COR-L47 (cell line): ENCODE measurements at places on chromosomes 4 and X.

DNA sequence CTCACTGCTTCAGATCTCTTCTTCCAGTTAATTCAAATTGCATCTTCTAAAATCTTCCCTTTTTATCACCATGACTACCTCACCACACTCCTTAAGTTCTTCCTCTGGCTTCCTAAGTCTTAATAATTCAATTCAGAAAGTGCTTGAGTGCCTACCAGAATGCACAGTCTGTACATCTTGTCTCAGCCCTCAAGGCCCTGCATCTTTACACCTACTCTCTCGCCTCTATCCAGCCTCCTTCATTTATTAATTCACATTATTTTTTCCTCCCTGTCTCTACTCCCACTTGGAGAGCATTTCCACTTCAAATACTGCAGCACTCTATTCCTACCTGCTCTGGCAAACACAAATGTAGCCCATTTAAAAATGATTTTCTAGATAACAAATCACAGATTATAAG lies 90.5 kb downstream of the MAPK10 start:
- DNase-seq, result no peak

GRCh38 chrX:113260474-113260873 lies 419.8 kb upstream of the AMOT start:
- DNase-seq, result no peak

DNA sequence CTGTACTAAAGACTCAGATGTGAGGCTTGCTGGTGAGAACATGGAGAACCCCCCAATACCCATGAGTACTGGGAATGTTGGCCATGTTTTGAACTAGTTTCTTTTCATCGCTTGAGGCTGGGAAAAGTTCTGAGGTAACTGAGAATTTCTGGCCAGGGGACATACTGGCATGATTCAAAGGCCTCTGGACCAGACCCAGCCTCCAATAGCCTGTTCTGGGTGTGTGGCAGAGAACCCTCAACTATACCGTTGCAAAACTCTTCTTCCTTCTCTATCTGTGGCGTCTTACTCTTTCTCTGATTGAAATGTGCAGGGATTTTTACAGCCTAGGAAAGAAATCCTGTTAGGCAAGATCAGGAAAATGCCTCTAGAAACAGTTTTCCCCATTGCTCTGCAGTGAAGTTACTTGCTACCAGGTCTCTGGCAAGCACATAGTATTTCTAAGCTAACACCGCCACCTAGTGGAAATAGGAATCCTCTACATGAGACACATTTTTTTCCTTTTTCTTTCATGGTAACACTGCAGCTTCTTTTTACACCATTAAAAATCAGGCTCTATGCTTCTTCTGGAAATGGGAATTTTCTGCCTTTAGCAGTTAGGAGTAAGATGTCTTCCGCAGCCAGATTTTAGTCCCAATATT lies 170.7 kb upstream of the ZCCHC13 start:
- peak; percentile 39 for DNase-seq

- no peak for DNase-seq
Observed at GRCh38 chr4:80615099-80615498, 279.6 kb downstream of the CFAP299 start.

DNA sequence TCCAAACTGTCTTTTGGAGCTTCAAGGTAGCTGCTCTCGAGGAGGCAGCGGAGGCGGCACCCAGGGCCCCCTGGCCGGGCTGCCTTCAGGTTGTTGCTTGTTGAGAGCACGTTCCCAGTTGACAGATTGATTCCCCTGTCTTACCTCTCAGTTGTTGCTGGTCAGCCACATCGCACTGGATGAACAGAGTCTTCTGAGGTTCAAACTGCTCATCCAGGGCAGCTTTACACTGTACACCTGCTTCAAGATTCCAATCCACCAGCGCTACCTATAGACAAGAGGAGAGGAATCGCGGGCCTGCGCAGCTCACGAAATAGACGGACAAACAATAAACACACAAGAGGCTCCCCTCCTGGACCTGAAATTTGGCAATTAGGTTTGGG lies 497 bp downstream of the HPGD start:
- peak; percentile 50 for DNase-seq

DNA sequence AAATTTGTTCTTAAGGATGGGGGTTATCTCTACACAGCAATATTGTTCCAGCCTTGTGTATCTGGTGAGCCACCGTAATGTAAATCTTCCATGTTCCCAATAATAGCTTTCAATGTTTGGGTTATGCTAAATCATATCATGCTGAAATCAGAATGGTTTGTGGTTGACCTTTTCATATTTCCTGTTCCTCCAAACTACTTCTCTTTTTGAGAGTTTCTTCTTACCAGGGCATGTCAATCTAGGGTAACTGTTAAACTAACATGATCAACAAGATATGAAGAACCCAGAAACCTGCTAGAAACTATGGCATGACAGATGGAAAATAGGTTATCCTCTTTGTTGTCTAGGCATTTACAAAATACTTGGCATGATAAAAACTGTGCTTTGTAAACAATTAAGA lies 22.0 kb downstream of the TNMD start:
- no peak for DNase-seq

GRCh38 chrX:2316534-2316933 lies 184.2 kb downstream of the DHRSX start:
- no peak for DNase-seq

DNA sequence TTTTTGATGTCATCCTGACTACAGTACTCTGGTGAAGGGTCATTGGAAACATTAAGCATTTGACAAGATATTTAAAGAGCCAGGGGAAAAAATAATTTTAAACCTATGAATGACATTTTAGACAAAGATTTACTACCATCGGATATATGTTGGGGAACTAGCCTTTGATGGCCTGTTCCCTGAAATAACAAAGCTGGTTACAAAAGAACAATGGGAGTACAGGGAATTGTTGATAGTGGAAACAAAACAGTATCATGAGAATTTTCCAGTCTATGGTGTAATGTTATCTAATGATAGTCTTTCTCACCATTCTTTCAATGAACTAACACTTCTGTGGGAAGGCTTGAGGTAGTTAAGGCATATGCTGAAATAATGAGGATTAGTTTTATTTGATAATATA lies 125.9 kb upstream of the KLHL4 start:
- no peak for DNase-seq

DNA sequence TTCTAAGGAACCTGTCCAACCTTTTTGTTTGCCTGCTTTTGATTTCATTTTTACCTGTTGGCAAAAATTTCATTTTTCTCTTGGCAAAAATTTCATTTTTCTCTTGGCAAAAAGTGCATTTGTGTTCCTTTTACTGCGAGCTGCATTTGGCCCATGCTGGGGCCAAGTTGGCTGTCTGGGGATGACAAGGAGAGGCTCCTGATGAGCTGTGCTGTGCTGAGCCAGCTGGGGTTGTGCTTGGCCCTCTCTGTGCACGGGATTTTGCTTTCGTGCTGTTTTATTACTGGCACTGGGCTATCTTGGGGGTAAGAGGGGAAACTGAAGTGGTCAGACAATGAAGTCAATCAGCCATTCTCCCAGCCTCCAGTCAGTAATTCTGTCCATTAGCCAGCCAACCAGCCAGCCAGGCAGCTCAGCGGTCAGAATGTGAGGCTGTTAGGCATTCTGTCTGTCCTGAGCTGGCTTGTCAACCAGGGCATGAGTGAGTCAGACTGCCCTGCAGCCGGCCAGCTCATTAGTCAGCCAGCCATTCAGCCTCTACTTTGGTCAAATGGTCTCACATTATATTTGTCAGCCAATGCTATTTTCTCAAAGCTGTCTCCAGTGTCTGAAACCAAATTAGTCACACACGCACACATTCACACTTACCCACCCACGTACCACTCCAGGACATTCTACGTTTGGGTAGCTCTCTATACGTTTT lies 56.9 kb upstream of the PRPS1 start:
- DNase-seq, result no peak

DNA sequence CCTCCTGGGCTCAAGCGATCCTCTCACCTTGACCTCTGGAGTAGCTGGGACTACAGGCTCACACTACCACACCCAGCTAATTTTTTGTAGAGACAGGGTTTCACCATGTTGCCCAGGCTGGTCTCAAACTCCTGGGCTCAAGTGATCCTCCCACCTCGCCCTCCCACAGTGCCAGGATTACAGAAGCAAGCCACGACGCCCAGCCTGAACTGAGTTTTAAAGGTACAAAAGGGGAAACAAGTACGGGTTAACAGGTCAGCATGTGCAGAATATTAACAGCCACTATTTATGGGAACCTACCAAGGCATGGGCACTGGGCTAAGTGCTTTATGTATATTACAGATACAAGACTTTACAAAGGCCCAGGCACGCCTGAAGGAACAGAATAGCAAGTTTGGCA lies 164.3 kb upstream of the GPC4 start:
- DNase-seq, result no peak

GRCh38 chrX:88416002-88416401 lies 331.0 kb upstream of the CPXCR1 start:
- DNase-seq, result no peak

GRCh38 chrX:15373976-15374375 lies 10.2 kb downstream of the VEGFD start:
- no peak for DNase-seq

DNA sequence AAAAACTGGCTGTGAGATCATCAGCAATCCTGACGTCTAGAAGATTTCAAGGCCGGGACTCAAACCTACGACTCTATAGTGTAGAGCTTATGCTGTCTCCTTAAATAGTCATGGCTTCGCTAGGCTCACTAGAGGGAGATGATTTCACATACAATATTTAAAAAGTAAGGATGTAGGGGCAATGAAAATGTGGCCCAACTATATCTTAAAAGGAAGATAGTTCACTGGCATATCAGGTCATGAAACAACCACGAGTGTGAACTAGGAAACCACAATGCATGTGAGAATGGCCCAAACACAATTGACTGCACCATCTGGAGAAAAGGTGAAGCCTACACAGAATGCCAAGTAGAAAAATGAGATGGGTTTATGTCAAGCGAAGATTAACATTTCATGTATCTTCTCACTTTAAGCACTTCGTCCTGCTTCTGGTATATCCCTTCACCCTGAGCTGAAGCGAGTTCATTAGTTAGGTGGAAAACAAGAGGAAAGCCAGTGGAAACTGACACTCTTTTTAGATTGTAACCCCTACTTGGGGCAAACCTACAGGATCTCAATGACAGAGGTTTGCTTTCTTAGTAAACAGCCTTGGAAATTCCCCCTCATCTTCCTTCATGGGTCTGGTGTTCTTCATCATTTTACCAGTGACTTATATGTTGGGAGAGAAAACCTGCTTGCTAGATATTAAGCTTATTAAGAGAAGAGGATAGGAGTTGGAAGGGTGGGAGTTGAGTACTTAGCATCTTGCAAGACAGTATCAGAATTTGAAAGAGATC lies 17.4 kb downstream of the FAM9C start:
- no peak for DNase-seq

DNA sequence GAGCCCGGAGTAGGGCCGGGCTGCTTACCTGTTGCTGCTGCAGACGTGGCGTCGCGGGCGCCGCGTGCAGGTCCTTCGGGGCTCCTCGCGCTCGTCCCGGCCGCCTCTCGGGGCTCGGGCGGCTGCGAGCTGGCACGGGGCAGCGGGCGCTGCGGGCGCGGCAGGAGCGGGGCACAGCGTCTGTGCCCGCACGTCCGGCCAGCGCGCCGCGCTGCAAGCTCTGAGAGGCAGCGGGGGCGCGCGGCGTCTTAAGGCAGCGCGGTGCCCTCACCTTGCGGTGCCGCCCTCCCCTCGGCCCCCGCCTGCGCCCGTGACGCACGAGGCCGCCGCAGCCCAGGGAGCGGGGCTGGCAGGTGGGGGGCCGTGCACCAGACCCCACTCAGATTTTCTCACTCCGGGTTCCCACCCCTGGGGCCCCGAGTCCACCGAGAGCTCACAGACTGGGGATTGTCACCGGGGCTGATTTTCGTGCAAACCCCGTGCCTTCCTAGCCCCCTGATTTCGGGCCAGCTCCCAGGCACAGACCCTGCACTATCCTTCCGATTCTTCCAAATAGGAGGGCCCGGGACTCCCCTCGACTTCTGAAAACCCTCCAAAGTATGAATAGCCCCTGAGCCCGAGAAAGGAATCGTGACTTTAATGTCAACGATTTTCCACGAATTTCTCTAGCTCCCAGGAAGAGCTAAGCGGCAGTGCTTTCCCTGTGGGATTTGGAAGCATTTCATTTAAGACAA lies at the start of gene GPR101:
GPR101 (minus strand) TSS at position 222 of the 734 bp plus-strand sequence. CDS start 2,321 bp downstream, outside the sequence.
- no peak for DNase-seq

DNA sequence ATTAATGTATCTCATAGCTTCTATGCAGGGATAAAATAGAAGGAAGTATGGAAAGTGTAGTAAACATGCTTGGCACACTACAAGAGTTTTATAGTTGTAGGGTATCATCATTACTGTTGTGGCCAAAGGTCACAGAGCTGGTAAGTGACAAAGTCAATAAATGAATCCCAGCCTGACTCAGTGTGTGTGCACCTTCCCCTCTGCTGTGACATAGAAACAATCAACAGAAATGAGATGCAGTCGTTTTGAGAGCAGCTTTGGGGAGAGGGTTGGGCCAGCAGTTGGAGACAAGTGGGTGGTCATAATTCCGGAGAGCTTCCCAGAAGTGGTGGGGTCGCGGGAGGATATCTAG lies 82.4 kb upstream of the RBPJ start:
- DNase-seq, result no peak

- DNase-seq, result no peak
Observed at GRCh38 chrX:142576615-142577014, 371.5 kb upstream of the MAGEC2 start.

DNA sequence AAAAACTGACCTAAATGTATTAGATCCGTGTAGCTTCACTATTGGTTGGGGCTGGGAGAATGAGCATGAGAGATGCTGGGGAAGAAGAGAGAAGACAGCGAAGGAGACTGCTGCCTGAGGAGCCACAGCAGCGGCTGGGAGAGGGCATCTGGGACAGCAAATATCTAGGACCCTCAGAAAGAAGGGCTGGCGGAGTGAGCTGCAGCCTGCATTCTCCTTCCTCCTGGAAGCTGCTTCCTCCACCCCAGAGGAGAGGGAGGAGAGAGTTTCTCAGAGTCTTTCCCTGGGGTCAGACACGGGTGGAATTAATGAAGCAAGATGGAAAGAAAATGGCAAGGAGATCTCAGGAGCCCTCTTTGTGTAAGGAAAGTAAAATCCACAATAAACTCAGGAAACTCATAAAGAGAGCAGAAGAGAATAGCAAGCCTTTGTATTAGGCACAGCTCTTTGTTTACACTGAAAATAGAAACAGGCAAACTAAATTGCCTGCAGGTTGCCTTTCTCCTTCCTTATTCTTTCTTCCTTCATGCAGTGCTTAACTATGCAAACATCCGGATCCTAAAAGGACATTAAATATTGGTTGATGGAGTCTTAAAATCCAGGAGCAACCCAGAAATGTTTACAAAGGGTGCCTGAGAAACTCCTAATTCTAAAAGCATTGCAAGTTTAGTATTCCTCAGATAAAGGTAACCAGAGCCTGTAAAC lies 130.3 kb upstream of the GALNT7 start:
- no peak for DNase-seq

GRCh38 chr4:94678896-94679295 lies 78.9 kb upstream of the BMPR1B start:
- DNase-seq, result no peak

- peak; percentile 12 for DNase-seq
Observed at GRCh38 chr4:41880840-41881831, 54.1 kb upstream of the TMEM33 start.

GRCh38 chr4:110154582-110154981 lies 43.8 kb downstream of the ELOVL6 start:
- DNase-seq, result no peak

- no peak for DNase-seq
Observed at GRCh38 chr4:56118055-56118454, 169.3 kb downstream of the CEP135 start.
